ENCODE measurements at places on chromosomes 13 and 19. TPM values are rescaled to one million over a fixed set of nuclear protein-coding genes. Genes with fewer than 3 reads are reported as not detected.

The TEX101 gene
- not detected for polyA plus RNA-seq

The PRRG2 gene
- not detected for polyA plus RNA-seq

The ZNF552 gene
- polyA plus RNA-seq = 2.6 TPM

The TEX26 gene
- not detected for polyA plus RNA-seq

The PNMA8B gene
- polyA plus RNA-seq = 0.04 TPM

DNA sequence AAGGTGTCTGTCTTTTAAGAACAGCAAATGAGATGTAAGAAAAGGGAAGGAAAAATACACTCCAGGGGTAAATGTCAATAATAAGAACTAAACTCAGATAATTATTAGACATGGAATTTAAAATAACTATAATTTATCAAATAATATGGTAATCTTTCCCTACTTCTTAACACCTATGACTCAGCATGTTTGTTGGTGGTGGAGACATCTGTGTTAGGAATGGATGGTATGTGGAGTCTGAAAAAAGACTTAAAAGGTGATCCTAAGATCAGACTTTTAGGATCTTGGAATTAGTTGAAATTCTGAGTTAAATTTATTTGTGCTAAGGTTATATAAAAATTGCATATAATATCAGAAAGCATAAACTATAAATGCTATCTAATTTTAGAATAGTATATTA is 915.1 kb downstream of the SLITRK5 start:
- no peaks in the 10 kb centered on the region for H3K4me1 ChIP-seq
- no peak for DNase-seq
- H3K27ac ChIP-seq = no peak overlapping the region

GRCh38 chr19:15748239-15748638 is 10.5 kb downstream of the OR10H3 start:
- DNase-seq = no peak
- no peaks in the 10 kb centered on the region for H3K4me1 ChIP-seq

DNA sequence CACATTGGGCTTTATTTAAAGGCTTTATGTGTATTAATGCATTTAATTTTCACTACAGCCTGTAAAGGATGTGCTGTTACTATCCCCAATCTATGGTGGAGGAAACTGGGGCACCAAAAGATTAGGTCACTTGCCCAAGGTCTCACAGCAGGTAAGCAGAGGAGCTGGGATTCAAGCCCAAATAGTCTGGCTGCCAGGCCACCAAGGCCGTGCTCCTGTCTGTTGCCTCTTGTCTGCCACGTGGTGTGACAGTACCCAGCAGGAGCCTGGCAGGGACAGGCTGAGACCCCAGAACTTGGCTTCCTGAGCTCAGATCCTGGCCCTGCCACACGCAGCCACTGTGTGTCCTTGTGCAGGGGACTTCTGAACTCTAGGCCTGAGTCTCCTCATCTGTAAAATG is 4.5 kb downstream of the NTN5 start:
- H3K4me3 ChIP-seq = no peak overlapping the region
- H3K27me3 ChIP-seq = no peaks in the 10 kb centered on the region
- H3K27ac ChIP-seq = no peak overlapping the region

DNA sequence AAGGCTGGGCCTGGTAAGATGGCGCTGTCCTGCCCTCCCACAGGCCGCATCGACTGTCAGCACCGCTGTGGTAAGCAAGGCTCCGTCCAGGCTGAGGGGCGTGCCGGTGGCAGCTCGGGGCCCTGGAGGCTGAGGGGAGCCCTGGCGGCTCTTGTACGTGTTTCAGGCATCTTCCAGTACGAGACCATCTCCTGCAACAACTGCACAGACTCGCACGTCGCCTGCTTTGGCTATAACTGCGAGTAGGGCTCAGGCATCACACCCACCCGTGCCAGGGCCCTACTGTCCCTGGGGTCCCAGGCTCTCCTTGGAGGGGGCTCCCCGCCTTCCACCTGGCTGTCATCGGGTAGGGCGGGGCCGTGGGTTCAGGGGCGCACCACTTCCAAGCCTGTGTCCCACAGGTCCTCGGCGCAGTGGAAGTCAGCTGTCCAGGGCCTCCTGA is 1.2 kb downstream of the IZUMO4 start:
- no peaks in the 10 kb centered on the region for H3K27me3 ChIP-seq
- no peak for DNase-seq
- no peak overlapping the region for H3K27ac ChIP-seq
- peaks cover 33% of the 10 kb centered on the region for H3K36me3 ChIP-seq
- peak overlapping the region; percentile 70 for H3K4me3 ChIP-seq
- H3K4me1 ChIP-seq = peaks cover 37% of the 10 kb centered on the region

DNA sequence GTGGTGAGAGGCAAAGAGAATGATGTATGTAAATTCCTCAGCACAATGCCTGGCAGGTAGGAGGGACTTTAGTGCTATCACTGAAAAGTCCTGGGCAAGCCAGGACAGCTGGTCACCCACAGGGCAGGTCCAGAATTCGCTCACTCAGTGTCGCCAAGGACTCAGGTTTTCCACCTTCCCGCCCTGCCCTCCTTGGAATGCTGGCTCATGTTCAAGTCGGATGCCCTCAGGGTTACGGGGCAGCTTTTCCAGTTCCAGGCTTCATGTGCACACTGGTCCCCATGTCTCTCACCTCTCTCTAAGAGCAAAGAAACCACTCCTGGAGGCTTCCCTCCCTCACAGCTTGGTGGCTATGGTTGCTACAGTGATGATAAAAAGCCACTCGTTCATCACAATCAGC is 24.8 kb upstream of the NAXD start:
- no peak for DNase-seq
- no peaks in the 10 kb centered on the region for H3K27me3 ChIP-seq
- H3K36me3 ChIP-seq = no peaks in the 10 kb centered on the region
- H3K4me1 ChIP-seq = no peaks in the 10 kb centered on the region
- no peak overlapping the region for H3K4me3 ChIP-seq

DNA sequence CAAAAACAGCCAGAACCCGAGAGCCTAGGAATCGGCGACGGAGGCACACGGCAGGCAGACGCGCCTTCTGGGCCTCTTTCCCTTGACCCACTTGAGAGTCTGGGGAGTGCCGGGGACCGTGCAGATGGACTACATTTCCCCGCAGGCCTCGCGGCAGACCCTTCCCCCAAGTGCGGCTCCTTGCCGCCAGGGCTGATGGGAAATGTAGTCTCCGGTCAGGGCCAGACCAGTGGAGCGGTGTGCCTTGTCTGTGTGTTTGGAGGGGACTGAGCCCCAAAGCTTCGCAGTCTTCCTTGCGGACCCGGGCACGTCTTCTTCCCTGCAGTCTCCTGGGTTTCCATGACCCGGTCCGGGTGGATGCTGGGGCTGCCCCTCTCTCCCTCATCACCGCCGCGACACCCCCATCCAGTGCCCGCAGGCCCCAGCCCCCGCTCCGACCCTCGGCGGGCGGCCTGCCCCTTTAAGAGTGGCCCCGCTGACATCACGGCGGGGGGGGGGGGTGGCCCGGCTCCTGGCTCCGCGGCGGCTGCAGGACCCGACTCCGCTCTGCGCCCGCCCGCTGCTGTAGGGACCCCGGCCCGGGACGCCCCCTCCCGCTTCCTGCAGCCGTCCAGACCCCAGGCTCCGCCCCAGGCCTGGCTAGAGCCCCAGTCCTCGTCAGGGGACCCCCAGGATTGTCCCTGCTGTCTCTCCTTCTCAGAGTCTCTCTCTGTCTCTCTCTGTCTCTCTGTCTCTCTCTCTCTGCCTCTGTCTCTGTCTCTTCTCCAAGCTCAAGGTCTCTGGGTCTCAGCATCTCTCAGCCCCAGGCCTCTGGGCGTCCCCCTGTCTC is 758 bp upstream of the CACNG7 start:
- H3K27me3 ChIP-seq = peaks cover 32% of the 10 kb centered on the region
- no peak overlapping the region for H3K4me3 ChIP-seq
- no peaks in the 10 kb centered on the region for H3K36me3 ChIP-seq
- peaks cover 24% of the 10 kb centered on the region for H3K4me1 ChIP-seq

- DNase-seq = no peak
- no peaks in the 10 kb centered on the region for H3K36me3 ChIP-seq
- no peaks in the 10 kb centered on the region for H3K27me3 ChIP-seq
- no peak overlapping the region for H3K4me3 ChIP-seq
- no peaks in the 10 kb centered on the region for H3K4me1 ChIP-seq
These were observed 220.4 kb downstream of the VWA8 start for GRCh38 chr13:41740479-41740878.

GRCh38 chr13:54165581-54166215 is 1137.1 kb downstream of the OLFM4 start:
- no peaks in the 10 kb centered on the region for H3K4me1 ChIP-seq
- H3K4me3 ChIP-seq = no peak overlapping the region
- H3K27ac ChIP-seq = no peak overlapping the region

GRCh38 chr13:27018344-27018861 is 153.2 kb downstream of the USP12 start:
- no peaks in the 10 kb centered on the region for H3K36me3 ChIP-seq
- no peak for DNase-seq
- no peak overlapping the region for H3K4me3 ChIP-seq
- H3K27ac ChIP-seq = no peak overlapping the region
- H3K4me1 ChIP-seq = no peaks in the 10 kb centered on the region

- no peak for DNase-seq
- H3K4me3 ChIP-seq = no peak overlapping the region
- H3K27me3 ChIP-seq = no peaks in the 10 kb centered on the region
These were observed 423.3 kb downstream of the SPRY2 start for GRCh38 chr13:79917628-79918027.

DNA sequence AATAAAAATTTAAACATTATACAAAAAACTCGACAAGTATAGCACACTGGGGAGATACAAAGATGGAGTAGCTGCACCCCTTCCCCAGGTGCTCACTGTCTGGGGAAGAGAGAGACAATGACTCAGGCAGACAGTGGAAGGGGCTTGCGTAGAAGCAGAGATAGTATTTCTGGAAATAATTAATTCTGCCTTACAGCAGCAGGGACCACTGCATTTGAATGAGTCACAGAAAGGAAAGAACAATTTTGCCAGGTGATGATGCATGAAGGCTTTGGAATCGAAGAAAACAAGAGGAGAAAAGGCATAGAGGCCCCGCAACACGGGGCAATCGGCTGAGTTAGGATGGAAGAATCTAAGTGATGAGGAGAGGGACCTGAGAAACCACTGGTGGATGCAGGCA is 447.4 kb downstream of the EFNB2 start:
- DNase-seq = no peak
- no peak overlapping the region for H3K4me3 ChIP-seq
- no peaks in the 10 kb centered on the region for H3K27me3 ChIP-seq
- no peaks in the 10 kb centered on the region for H3K36me3 ChIP-seq
- no peak overlapping the region for H3K27ac ChIP-seq
- no peaks in the 10 kb centered on the region for H3K4me1 ChIP-seq

- H3K27ac ChIP-seq = no peak within 1 kb of the TSS
- H3K36me3 ChIP-seq = no peaks in the 10 kb centered on the region
- H3K4me1 ChIP-seq = peaks cover 27% of the 10 kb centered on the region
- DNase-seq = no peak
- H3K27me3 ChIP-seq = peaks cover 43% of the 10 kb centered on the region
These were observed at the start of gene PRR36 for GRCh38 chr19:7874076-7874896. Gene PRR36, minus strand, starts transcription at chr19:7874390. Its CDS starts 701 bp downstream, at chr19:7873689.

- H3K4me1 ChIP-seq = peaks cover 24% of the 10 kb centered on the region
- peak overlapping the region; percentile 14 for H3K4me3 ChIP-seq
- DNase-seq = no peak
- H3K27me3 ChIP-seq = no peaks in the 10 kb centered on the region
These were observed 4.7 kb upstream of the ZNF606 start for GRCh38 chr19:58007285-58007684.

- no peaks in the 10 kb centered on the region for H3K4me1 ChIP-seq
- H3K36me3 ChIP-seq = no peaks in the 10 kb centered on the region
- no peak overlapping the region for H3K27ac ChIP-seq
- H3K4me3 ChIP-seq = no peak overlapping the region
These were observed 3.7 kb upstream of the CSNK1A1L start for GRCh38 chr13:37109051-37109678.

- no peaks in the 10 kb centered on the region for H3K36me3 ChIP-seq
- no peaks in the 10 kb centered on the region for H3K27me3 ChIP-seq
- peak overlapping the region; percentile 48 for H3K4me3 ChIP-seq
- H3K27ac ChIP-seq = no peak overlapping the region
- peaks cover 53% of the 10 kb centered on the region for H3K4me1 ChIP-seq
These were observed 13.9 kb downstream of the LILRA5 start for GRCh38 chr19:54299126-54299498.

GRCh38 chr13:46206143-46206542 is 5.6 kb upstream of the LRRC63 start:
- no peaks in the 10 kb centered on the region for H3K36me3 ChIP-seq
- no peak overlapping the region for H3K4me3 ChIP-seq
- no peak for DNase-seq
- no peaks in the 10 kb centered on the region for H3K27me3 ChIP-seq
- H3K27ac ChIP-seq = no peak overlapping the region

- H3K27ac ChIP-seq = no peak overlapping the region
- no peaks in the 10 kb centered on the region for H3K4me1 ChIP-seq
- DNase-seq = no peak
- H3K27me3 ChIP-seq = no peaks in the 10 kb centered on the region
- no peak overlapping the region for H3K4me3 ChIP-seq
These were observed 86.5 kb downstream of the EPSTI1 start for GRCh38 chr13:42905579-42905978.

- no peaks in the 10 kb centered on the region for H3K36me3 ChIP-seq
- H3K27me3 ChIP-seq = no peaks in the 10 kb centered on the region
- H3K27ac ChIP-seq = peak overlapping the region; percentile 64
- peaks cover 24% of the 10 kb centered on the region for H3K4me1 ChIP-seq
These were observed 24.6 kb upstream of the ZNF846 start for GRCh38 chr19:9793071-9793591.

GRCh38 chr13:112904436-112904960 is 64.5 kb upstream of the MCF2L start:
- H3K36me3 ChIP-seq = no peaks in the 10 kb centered on the region
- no peak overlapping the region for H3K4me3 ChIP-seq
- no peaks in the 10 kb centered on the region for H3K4me1 ChIP-seq
- no peak for DNase-seq

DNA sequence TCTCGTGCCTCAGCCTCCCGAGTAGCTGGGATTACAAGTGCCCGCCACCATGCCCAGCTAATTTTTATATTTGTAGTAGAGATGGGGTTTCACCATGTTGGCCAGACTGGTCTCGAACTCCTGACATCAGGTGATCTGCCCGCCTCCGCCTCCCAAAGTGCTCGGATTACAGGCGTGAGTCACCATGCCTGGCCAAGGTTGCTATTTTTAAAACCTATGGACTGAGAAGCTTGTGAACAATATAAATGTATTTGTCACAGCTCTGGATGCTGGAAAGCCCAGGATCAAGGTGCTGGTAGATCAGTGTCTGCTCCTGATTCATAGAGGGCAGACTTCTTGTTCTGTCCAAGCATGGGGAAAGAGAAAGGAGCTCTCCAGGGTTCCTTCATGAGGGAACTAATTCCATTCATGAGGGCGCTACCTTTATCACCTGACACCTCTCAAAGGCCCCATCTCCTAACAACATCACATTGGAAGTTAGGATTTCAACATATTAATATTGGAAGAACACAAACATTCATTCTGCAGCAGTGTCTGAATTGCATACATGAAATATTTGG is 16.1 kb downstream of the CARD8 start:
- H3K27me3 ChIP-seq = no peaks in the 10 kb centered on the region
- H3K4me1 ChIP-seq = peaks cover 5% of the 10 kb centered on the region
- DNase-seq = no peak
- H3K36me3 ChIP-seq = peaks cover 79% of the 10 kb centered on the region
- no peak overlapping the region for H3K27ac ChIP-seq

- H3K36me3 ChIP-seq = no peaks in the 10 kb centered on the region
- DNase-seq = no peak
- no peak overlapping the region for H3K27ac ChIP-seq
- peaks cover 72% of the 10 kb centered on the region for H3K4me1 ChIP-seq
These were observed 113.2 kb downstream of the KCNRG start for GRCh38 chr13:50128428-50128931.

All from CD14-positive monocyte (primary cell).